ENCODE measurements at places on chromosomes 4 and X.

DNA sequence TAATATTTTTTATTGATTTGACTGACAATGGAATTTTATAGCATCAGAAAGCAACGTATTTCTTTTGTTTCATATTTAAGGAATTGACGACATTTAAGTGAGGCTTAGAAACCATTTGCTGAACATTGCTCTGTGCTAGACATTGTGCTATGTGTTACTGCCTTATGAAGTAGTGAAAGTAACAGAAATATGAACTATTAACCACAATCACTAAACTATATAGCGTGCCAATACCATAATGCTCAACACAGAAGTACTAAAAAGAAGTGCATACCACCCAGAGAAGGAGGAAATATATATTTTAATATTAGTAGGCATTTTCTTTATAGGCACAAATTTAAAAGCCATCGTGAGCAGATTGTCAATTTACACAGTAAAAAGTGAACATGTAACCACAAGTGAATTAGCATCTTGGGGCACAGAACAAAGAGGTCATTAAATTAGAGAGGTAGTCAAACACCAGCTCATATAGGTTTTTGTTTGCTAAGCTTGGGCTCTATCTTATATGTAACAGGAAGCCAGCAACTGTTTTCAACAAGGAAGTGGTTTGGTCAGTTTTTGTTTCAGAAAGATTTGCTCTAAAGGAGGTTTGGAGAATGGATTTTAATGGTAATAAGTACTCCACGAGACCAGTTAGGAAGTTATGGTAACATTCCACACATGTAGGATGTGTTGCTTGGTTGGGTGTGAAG, 270.7 kb downstream of the GRXCR1 start:
- DNase-seq: no peak

GRCh38 chr4:92506933-92507332, 203.2 kb downstream of the GRID2 start:
- DNase-seq: no peak

- DNase-seq: no peak
Observed at GRCh38 chr4:110753466-110753865, 130.6 kb upstream of the PITX2 start.

DNA sequence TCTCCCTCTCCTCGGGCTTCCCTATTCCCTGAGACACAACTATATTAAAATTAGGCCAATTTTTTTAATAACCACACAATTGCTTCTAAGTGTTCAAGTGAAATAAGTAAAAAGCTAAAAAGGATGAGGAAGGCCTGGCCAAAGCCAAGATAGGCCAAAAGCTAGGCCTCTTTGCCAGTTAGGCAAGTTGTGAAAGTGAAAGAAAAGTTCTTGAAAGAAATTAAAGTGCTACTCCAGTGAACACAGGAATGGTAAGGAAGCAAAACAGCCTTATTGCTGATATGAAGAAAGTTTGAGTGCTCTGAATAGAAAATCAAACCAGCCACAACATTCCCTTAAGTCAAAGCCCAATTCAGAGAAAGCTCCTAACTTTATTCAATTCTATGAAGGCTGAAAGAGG, 114.2 kb upstream of the FAT4 start:
- no peak for DNase-seq

- DNase-seq: no peak
Observed at GRCh38 chr4:579543-580175, 3.6 kb upstream of the TMEM271 start.

GRCh38 chrX:110569506-110569905, 210.9 kb downstream of the RTL9 start:
- no peak for DNase-seq
